ENCODE measurements at places on chromosomes 3 and 15.

- no peak for DNase-seq
Measured at GRCh38 chr3:128464188-128464587, 2.5 kb downstream of the DNAJB8 start.

- DNase-seq: no peak
Measured at GRCh38 chr3:190716961-190717360, 145.5 kb downstream of the GMNC start.

DNA sequence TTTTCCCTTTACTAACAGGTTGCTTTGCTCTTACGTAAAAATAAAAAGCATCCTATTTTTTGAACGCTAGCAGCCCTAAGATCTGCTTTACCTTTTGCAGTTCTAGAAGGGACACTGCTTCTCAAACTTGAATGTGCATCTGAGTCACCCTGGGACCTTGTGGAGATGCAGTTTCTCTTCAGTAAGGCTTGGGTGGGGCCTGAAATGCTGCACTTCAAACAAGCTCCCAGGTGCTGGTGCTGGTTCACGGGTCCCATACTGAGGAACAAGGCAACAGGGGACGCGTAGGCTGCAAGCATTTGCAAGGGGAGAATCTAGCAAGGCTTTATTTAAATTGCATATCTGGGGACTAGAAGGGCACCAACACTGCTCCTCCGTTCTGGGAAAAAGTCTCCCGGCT lies 30.0 kb downstream of the MB21D2 start:
- no peak for DNase-seq

- no peak for DNase-seq
Measured at GRCh38 chr3:30500666-30501399, 105.6 kb upstream of the TGFBR2 start.

Measured in endothelial cell (in vitro differentiated cells).